ENCODE measurements at places on chromosomes 4 and X.

GRCh38 chr4:153159016-153159415, 45.2 kb upstream of the TRIM2 start:
- no peak for DNase-seq

- no peak for DNase-seq
Measured at GRCh38 chr4:173879509-173879908, 349.5 kb upstream of the HAND2 start.

GRCh38 chr4:8779490-8779932, 92.1 kb downstream of the HMX1 start:
- no peak for DNase-seq

- DNase-seq = peak; percentile 7
Measured at GRCh38 chr4:155787113-155787710, 28.4 kb downstream of the GUCY1B1 start.

DNA sequence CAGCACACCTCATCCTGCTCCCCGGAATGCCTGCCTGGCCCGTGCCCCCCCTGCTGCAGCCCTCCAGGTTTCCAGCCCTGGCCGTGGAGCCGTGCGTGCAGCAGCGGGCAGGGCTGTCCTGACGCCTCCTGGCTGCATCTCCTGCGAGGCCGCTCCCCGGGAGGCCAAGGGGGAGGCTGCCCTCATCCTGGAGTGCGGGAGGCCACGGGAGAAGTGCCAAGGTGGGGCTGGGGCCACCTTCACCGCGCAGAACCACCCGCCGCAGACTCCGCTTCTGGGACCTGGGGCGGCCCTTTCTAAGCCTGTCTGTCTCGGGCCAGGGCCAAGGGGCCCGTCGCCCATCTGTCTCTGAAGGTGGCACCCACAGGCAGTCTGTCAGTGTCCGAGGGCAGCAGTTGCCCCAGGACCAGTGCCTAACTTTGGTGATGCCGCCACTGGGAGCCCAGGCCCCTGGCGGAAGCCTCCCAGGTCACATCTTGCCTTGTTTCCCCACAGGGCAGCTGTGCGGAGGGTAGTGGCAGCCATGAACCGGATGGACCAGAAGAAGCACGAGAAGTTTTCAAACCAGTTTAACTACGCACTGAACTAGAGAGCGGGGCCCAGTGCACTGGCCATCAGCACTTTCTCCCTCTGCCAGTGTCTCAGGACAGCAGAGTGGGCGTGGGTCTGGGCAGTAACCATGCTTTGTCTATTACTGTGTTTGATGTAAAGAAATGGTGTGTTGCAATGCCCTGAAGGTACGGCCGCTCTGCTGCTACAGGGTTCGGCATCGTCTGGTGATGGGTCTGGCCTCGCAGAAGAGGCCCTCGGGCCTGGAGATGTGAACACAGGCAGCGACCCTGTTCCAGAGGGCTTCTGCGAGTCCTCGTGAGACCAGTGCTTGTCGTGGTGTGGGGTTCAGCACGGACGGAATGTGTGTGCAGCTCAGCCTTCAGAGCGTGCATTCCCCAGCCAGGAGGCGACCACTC, 20.6 kb downstream of the NKX1-1 start:
- DNase-seq = no peak

DNA sequence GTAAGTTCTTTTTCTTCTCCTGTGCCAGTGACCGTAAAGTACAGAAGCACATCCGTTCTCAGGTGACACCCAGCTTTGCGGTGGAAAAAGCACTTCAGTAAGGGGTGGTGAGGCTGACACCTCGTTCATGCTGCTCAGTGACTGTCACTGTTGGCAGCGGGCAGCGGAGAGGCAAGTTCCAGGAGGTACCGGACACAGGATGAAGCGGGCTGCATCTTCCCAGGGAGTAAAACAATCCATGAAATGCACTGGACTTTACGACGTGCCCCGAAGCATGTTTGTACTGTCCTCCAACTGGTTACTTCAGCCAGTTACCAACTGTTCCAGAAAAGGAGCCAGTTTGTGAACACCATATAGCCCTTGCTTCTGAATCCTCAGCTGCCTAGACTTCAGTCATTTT, 110.7 kb downstream of the ZNF827 start:
- DNase-seq = no peak

GRCh38 chr4:108166038-108166437, 2.7 kb downstream of the LEF1 start:
- no peak for DNase-seq

- DNase-seq = no peak
Measured at GRCh38 chrX:27815209-27815608, 7.4 kb downstream of the MAGEB10 start.

DNA sequence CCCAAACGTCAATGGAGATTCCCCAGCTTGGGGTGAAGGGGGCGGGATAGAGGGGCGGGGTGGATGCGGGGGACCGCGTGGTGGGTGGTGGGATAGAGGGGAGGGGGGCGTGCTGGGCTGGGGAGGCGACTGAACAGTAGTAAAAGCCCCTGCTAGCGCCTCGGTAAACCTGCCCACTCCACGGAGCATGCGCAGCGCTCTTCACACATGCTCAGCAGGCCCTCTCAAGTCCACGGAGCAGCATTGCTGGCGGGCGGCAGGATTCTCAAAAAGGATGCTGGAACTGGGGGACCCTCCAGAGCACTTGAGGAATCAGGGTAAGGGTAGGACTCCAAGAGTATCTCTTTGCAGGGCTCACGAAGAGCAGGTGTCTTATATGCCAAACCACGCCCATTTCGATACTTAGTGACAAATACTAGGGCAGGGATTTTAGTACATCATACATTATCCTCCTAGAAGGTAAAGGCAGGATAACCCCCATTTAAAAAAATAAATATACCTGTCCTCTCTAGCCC, 378 bp upstream of the RPS6KA6 start:
- DNase-seq = peak; percentile 35

GRCh38 chr4:39124885-39125599, 57.3 kb upstream of the WDR19 start:
- no peak for DNase-seq

- no peak for DNase-seq
Measured at GRCh38 chr4:6855692-6856297, 53.8 kb upstream of the TBC1D14 start.

- DNase-seq = no peak
Measured at GRCh38 chr4:15451866-15452765, 17.6 kb upstream of the CC2D2A start.

- DNase-seq = no peak
Measured at GRCh38 chr4:6452897-6453687, 19.3 kb downstream of the PPP2R2C start.

GRCh38 chrX:108736509-108737479, at the start of gene IRS4:
Gene IRS4 (minus strand): TSS chrX:108736563.
- DNase-seq = peak; percentile 46

DNA sequence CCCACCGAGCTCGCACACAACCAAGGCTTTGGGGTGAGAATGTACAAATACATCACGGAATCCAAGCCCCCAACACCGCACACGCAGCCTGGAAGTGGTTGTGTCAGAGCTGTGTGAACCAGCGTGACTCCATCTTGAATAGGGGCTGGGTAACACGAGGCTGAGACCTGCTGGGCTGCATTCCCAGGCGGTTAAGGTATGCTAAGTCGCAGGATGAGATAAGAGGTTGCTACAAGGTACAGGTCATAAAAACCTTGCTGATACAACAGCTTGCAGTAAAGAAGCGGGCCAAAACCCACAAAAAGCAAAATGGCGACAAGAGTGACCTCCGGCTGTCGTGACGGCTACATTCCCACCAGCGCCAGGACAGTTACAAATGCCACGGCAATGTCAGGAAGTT, 258.4 kb downstream of the DHRSX start:
- no peak for DNase-seq

GRCh38 chr4:174009686-174010451, 273.6 kb downstream of the FBXO8 start:
- DNase-seq = no peak

- DNase-seq = no peak
Measured at GRCh38 chr4:158786955-158787354, 18.1 kb downstream of the FNIP2 start.

GRCh38 chr4:66766557-66766956, 778.7 kb downstream of the CENPC start:
- DNase-seq = no peak

- DNase-seq = no peak
Measured at GRCh38 chr4:137029026-137029425, 503.3 kb downstream of the PCDH18 start.

GRCh38 chrX:107675823-107676555, 47.7 kb downstream of the PRPS1 start:
- no peak for DNase-seq

DNA sequence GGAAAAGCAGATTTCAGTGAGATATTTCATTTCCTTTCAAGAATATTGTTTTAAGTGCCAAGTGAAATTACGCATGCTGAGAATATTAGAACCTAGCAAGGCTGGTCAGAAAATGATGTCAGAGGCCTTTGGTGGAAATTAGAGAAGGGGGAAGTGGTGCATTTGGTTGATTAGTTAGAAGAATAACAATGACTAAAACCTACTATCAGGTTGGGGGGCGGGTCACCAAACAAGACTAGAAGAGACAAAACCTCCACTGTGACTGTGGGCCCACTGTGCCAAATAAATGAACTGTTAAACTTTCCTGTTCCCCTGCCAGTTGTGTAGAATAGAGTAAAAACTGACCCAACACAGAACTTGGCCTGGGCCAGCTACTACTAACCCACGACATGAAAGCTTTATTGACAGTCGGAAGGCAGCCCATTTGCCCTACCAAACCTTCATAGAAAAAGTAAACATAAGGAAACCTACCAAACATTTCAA, 2.9 kb downstream of the RAPGEF2 start:
- DNase-seq = no peak

- DNase-seq = no peak
Measured at GRCh38 chr4:15737255-15737654, 34.4 kb downstream of the BST1 start.

GRCh38 chr4:139728840-139729239, 63.2 kb downstream of the MGST2 start:
- no peak for DNase-seq

- no peak for DNase-seq
Measured at GRCh38 chr4:107689912-107690587, 30.0 kb downstream of the PAPSS1 start.

DNA sequence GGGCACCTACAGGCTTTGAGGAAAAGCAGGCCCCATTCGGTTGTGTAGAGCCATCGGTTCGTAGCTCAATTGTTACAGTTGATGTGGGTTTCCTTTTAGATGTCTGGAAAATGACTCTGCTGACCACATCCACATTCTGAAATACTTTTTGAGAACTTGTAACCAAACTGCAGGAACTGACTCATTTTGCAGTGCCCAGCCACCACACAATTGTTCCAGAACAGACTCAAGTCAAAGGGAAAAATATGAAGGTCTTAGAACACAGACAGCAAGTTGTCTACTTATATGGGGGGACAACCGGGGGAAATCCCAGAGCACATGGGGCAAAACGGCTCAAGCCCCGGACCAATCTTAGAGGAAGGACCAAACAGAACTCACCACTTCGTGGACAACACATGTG, 557.6 kb upstream of the DIPK2B start:
- DNase-seq = no peak

- no peak for DNase-seq
Measured at GRCh38 chr4:165779950-165780670, 92.9 kb upstream of the TLL1 start.

DNA sequence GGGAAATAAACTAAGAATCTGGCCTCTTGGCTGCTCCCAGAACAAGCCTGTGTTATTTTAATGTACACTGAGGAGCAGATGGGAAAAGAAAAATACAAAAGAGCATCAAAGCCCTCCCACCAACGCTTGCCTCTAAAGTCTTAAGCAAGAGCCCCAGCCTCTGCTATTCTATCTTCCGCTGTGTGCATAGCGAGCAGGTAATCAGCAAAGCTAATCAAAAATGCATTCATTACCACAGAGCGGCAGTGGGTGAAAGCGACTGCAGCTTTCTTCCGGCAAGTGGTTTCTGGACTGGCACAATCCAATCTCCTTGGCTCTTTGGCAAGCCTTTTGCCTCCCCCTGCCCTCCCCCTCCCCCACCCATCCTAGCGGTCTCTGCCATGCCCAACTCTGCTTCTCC, 13.5 kb upstream of the GRIA3 start:
- no peak for DNase-seq

DNA sequence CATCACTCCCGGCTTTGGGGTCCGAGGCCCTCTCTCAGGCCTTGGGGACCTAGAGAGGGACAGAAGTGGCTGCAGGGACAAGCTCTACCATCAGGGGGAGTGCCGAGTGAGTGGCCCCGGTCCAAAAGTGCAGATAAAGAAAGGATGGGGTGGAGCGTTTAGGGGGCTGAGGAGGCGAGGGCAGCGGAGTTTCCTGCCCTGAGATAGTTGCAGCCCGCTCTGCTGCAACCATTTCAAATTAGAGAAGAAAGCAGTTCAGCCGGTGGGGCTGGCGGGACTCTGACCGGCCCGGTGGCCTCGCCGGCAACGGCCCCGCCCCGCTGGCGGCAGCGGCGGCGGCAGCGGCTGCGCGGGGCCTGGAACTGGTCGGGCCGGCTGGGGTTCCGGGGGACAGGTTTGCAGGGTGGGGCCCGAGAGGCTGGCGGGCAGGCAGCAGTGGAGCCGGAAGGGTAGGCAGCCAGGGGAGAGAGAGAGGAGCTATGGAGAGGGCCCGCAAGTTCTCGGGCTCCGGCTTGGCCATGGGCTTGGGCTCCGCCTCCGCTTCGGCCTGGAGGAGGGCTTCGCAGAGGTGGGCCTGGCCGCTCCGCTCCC, 7.6 kb downstream of the DLG3 start:
- no peak for DNase-seq

- no peak for DNase-seq
Measured at GRCh38 chr4:177964693-177965168, 522.5 kb upstream of the AGA start.

DNA sequence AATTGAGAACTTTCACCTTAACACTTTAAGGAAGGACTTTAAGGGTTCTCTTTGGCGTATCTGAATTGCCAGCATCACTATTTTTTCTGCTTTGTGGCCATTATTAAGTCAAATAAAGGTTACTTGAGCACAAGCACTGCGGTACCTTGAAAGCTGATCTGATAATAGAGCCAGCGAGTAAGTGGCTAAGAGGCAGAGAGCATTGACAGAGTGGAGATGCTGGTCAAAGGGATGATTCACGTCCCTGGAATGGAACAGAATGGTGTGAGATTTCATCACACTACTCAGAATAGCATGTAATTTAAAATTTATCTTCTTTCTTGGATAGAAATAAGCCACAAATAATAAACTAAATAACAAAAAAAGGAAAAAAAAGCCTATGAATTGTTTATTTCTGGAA, 57.1 kb upstream of the NPFFR2 start:
- no peak for DNase-seq

DNA sequence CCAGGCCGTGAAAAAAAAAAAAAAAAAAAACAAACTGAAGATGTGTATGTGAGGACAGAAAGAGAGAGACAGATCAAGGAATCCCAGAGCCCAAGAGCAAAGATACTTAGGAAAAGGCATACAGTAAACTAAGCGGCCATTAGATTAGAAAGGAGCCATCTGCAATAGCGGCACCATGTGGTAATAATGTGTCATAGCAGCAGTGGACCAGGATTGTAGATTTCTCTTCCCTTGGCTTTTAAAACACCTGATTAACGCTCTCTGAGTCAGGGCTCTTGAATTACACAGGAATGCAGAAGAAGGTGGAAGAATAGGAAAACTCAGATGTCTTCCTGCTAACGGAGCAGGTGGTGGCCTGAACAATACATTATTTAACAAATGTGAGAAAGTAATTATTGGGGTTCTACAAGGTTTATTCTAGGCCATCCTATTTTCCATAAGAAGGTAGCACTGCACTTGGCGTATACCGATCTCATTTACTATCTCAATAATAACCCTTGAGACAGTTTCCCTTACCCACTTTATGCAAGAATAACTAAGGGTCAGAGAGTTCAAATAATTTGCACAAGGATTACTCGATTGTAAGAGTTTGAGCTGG, 182.7 kb downstream of the KCNIP4 start:
- DNase-seq = peak; percentile 40
